Left hindlimb (tissue), 1 donor: ENCODE measurements at places on chromosomes 16 and 17.
A peak's percentile ranks its signal among the peaks of the same experiment; 100 is the strongest.

- peak; percentile 66 for DNase-seq
These were observed 21.4 kb downstream of the QPRT start for GRCh38 chr16:29700253-29700987.

GRCh38 chr17:68514831-68515635 lies 2.8 kb downstream of the PRKAR1A start:
- DNase-seq = no peak

DNA sequence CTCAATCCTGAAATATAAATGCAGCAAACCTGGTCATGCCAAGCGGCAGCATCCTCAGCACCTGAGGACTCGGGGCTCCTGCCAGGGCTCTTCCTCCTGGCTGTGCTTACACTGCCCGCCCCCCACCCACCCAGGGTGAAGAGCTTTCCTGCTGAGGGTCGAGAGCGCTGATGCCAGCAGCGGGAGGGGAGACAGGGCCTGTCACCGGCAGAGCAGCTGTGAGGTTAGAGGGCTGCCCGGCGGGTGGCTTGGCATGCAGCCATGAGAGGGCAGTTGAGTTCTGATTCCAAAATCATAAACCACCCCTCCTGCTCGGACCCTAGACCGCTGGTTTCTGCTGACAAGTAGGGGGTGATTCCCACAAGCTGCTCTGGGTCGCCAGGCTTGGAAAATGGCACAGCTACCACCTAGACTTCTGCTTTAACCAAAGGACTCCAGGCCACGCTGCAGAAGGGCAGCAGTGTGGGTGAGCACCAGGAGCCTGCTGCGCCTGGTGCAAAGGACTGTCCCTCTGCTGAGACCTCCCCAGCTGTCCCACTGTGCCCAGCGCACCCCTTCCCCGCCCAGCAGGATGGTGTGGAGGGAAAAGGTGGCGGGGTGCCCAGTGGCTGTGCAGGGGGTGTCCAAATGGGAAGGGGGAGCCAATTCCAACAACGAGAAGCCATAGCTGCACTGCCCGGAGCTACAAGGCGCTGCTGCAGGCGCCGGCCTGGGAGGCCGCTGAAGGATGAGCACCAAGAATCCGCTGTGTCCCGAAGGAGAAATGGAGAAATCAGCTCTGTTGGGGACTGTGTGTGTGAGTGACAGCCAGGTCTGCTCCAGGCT lies 26.6 kb downstream of the MXRA7 start:
- no peak for DNase-seq

- no peak for DNase-seq
These were observed 221.1 kb downstream of the MRTFB start for GRCh38 chr16:14292051-14292825.

DNA sequence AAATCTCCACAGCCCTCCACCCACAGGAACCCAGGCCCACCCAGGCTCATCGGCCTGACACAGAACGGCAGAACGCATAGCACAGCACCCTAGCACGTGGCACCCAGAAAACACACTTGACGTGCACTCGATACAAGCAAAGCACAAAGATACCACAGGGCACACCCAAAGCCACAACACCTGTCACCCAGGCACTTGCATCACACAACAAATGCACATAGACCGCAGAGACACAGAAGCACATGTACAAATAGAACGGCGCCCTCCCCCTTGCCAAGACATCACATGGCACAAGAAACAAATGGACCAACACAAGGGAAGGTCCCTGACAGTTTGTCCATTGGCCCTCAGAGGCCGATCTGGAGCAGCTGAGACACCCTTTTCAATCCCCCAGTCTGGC lies 147.7 kb upstream of the WSCD1 start:
- DNase-seq = no peak

DNA sequence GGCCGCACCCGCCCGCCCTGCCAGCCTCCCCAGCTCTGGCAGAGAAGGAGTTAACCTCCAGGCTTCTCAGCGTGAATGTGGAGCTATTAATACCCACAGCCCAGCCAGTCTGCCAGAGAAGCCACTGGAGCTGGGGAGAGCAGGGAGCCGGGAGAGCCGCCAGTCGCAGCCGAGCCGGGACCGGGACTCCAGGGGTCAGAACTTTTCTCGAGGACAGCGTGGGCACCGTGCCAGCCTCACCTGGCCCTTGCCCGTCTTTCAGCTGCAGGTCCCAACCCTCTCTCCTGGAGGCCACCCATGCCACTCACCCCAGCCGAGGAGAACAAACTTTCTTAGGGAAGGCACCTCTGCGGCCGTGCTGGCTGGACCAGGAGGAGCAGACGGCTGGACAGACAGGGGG lies 33.8 kb upstream of the SBK1 start:
- DNase-seq = no peak

DNA sequence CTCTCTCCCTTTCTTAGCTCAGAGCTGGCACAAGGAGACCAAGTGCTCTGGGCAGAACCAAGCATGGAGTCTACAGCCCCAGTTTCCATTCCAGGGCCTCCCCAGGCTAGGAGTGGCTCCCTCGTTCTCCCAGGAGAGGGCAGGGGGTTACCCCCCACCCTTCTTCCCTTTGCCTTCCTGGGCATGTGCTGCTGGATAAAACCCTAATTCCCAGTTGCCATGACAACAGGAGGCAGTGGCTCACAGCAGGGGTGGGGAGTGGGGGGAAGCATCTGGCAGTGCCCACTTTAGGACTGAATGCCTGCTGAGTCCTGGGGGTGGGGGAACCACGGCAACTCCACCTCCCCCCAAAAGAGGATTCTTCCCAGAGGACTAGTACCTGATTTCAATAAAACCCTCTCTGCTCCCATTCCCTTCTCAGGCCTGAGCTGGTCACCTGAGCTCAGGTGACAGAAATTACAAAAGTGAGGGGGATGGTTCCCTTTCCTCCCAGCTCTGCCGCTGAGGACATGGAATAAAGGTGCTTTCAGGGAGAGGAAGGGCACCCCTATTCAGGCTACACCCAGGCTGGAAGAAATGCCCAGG lies 1.8 kb downstream of the MPP2 start:
- DNase-seq = no peak

DNA sequence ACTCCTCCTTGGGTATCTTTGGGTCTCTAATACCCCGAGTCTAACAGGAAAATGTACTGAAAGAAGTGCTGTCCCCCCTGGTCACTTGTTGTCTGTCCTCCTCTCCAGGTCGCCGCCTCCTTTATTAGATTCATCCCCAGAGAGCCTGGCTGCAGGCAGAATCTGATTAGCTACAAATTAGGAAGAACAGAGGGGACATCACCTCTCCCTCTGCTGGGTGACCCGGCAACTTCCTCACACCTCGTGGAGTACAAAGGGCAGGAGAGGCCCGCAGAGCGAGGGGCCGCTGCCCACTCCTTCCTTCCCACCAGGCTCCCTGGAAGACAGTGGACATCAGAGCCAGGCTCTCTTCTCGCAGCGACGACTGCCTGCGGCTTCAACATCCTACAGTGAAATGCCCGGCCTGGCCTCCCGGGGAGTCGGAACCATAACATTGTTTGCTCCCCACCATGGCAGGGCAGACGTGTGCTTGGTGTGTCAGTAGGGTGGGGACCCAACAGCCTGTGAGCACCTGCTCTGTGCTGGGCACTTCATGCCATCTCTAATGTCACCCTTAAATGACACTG lies 5.3 kb downstream of the CYB561 start:
- DNase-seq = no peak

GRCh38 chr17:8057691-8058114 lies 18.8 kb downstream of the ALOX15B start:
- no peak for DNase-seq

DNA sequence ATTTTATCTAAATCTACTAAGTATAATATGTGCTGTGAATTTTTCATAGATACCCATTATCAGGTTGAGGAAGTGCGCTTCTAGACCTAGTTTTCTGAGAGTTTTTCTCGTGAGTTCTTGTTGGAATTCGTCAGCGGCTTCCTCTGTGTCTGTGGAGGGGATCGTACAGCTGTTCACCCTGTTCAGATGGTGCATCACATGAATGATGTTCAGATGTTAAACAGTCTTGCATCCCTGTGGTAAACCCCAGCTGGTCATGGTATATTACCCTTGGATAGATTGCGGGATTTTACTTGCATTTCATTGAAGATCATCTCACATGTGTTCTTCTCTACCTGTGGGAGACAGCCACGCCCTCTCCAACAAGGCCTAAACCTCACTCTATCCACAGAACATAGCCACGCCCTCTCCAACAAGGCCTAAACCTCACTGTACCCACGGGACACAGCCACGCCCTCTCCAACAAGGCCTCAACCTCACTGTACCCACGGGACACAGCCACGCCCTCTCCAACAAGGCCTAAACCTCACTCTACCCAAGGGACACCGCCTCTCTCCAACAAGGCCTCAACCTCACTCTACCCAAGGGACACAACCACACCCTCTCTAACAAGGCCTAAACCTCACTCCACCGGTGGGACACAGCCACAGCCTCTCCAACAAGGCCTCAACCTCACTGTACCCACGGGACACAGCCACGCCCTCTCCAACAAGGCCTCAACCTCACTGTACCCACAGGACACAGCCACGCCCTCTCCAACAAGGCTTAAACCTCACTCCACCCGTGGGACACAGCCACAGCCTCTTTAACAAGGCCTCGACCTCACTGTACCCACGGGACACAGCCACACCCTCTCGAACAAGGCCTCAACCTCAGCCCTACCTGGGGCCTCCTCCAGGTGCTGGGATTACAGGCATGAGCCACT lies 180.2 kb upstream of the CHMP6 start:
- DNase-seq = no peak
